ENCODE measurements at places on chromosomes 13 and 19. TPM values are rescaled to one million over a fixed set of nuclear protein-coding genes. Genes with fewer than 3 reads are reported as not detected.

DNA sequence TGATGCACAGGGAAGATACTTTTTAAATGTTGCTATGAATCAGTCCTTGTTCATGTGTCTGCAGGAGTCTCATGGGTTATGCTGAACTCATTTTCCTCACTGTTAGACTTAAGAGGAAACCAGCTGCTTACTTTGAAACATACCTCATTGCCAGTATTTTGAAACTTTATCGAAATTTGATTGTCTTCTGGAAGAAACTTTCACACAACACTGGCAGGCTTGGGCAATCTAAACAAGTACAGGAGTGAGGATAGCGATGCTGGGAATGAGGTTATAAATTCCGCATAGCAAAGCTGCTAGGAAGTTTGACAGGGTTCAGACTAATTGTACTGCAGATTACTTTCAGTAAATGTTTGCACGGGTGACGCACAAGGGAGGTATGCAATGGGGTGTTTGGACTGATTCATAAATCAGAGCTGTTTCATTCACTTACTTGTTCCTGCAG, 245.7 kb downstream of the DNAJC15 start:
- no peak for DNase-seq

- DNase-seq = no peak
Measured at GRCh38 chr19:45074744-45075300, 1.5 kb downstream of the ZNF296 start.

DNA sequence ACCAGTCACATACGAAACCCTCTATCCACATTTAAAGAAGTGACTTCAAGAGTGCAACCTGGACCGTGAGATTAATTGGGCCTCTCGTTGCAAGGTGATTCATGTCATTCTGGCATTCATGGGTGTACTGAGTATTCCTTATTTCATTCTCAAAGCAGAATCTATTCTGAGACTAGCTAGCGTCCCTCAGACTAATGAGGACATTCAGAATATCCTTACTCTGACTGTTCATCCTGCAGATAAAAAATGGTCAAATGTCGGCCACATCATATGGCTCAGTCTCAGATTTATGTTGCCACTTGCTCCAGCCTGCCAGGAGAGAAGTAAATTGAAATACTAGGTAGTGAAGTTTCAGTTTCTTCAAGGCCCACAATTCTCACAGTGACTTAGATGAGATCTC, 7.3 kb downstream of the ACOD1 start:
- no peak for DNase-seq

GRCh38 chr13:46603165-46603603, 50.2 kb downstream of the LRCH1 start:
- DNase-seq = no peak

DNA sequence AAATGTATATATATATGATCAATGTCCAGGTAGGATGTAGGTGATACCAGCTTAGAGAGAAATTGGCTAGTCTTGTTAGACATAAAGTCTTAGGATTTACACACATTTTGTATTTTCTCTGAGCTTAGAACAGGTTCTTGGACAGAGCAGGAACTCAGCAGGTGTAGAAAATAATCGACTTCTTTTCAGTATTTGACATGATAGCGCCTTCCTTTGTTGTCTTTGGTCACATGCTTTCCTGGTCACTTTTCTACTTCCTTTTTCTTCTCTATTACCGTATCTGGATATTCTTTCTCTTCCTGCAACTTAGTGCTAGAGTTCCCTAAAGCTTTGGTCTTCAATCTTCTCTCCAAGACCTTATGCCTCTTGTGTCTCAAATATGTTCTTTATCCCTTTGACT, 107.4 kb downstream of the LRCH1 start:
- no peak for DNase-seq

DNA sequence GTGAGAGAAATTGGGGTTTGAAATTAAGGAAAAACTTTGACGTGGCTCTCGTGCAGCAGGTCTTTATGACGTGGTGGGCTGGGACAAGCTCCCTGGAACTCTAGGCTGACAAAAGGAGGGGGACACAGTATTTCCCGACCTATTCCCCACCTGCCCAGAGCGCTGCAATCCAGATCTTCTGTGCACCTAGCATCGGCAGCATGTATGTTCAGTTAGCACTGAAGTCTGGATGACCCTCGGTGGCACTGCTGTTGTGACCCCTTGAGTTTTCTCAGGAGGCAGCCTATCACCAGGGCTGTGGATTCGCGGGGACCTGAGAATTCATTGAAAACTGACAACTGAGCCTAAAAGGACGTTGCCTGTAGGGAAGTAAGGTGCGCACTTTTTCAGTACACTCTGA, 9.1 kb upstream of the ZNF536 start:
- DNase-seq = no peak

GRCh38 chr13:62483774-62484173, 1068.1 kb upstream of the PCDH20 start:
- no peak for DNase-seq

- no peak for DNase-seq
Measured at GRCh38 chr19:7763696-7764095, 653 bp downstream of the CLEC4M start.

DNA sequence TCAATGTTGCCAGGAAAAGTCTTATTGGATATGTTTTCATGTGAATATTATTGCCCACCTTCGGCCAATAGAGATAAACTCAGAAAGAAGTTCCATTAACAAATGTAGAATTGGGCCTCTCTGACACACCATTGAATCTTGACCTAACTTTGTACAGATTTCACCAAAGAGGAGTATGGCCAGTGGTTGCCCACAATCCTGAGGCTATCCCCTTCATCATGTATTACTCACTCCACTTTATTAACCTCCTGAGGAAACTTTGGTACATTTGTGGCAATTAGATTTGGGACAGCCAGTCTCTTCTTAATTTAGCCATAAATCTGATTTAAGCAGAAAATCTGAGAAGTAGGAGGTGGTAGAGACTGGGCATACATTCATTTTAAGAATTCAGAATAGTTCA, 53.3 kb upstream of the POSTN start:
- no peak for DNase-seq

NKPD1 gene
- total RNA-seq = 0.70 TPM

All from activated T-cell treated with anti-CD3 and anti-CD28 coated beads, Interleukin-2, amount 50 U/mL, for 72 hours (primary cell).